Naive thymus-derived CD4-positive, alpha-beta T cell (primary cell): ENCODE measurements at places on chromosomes 13 and 19. TPM values are rescaled to one million over a fixed set of nuclear protein-coding genes. Genes with fewer than 3 reads are reported as not detected.

DNA sequence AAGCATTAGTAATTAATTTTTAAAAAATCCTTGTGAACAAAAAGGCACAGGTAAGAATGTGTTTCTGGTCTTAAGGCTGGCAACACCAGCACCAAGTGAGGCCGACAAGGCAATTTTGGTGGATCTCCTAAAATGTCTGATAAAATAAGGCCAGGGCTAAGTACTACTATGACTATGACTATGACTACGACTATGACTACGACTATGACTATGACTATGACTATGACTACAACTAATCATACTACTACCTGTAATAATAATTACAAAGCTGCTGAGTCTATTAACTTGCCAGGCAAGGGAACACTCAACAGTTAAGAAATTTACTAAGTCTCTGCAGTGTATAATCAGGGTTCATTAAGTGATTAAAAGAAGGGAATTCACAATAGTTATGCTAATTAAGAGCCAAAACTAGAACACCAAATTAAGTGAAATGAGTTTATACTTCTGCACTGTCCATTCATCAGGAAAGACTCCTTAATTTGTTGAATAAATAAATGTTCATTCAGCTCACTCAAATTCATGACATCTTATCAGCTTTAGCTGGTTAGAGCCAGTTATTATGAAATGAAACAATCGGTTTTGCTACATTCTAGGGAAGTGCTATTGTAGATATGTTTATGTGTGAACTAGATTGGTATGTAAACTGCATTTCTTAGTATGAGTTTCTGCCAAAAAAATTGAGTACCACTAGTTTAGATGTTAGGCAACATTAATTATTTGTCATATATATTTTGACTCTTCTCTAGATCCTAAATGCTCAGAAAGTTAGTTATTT lies 1626.2 kb upstream of the PCDH20 start:
- no peak for DNase-seq

The MIDN gene
- 3.6 TPM for polyA plus RNA-seq

DNA sequence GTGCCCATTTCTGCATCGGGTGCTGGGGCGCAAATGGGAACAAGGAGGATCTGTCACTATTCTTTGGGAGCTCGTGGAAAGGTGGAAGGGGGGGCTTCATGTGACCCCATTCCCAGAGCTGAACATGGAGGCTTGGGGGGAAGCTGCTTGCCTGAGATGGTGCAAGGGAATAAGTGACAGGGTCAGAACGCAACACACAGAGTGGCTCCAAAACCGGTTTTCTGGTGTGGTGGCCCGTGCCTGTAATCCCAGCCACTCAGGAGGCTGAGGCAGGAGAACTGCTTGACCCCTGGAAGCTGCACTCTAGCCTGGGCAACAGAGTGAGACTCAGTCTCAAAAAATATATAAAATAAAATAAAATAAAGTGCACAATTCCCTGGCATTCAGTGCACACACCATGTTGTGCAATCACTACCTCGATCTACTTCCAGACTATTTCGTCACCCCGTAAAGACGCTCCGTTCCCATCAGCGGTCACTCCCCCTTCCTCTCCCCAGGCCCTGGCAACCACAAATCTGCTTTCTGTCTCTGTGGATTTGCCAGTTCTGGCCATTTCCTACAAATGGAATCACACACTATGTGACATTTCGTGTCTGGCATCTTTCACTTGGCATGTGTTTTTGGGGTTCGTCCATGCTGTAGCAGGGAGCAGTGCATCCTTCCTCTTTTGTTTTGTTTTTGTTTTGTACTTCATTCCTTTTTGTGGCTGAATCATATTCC lies 18.2 kb upstream of the COMP start:
- no peak for DNase-seq

The CEACAM4 gene
- not detected for polyA plus RNA-seq

GRCh38 chr13:40341096-40341471 lies 325.4 kb downstream of the FOXO1 start:
- no peak for DNase-seq

The GNA15 gene
- not detected for polyA plus RNA-seq

DNA sequence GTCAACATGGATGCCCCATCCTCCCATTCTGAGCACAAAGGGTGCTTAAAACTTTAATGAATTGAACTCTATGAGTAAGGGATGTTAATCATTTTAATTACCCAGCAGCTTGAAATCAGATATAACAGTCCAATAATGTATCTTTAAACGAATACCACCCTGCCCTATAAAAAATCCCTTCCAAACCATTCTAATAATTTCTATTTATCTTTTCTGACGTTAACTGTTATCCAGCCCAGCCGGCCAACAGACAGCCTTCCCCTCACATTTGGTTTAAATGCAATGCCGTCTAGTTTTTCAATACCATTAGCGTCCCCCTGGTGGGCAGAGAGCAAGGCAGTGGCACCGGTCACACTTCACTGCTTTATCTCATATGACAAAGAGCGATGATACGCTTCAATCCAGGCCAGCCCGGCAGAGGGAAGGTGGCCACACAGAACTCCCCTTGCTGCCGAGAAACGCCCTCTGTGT lies 402.2 kb upstream of the ZNF507 start:
- DNase-seq: no peak

The FCAR gene
- polyA plus RNA-seq: not detected

The ZNF112 gene
- not detected for polyA plus RNA-seq

DNA sequence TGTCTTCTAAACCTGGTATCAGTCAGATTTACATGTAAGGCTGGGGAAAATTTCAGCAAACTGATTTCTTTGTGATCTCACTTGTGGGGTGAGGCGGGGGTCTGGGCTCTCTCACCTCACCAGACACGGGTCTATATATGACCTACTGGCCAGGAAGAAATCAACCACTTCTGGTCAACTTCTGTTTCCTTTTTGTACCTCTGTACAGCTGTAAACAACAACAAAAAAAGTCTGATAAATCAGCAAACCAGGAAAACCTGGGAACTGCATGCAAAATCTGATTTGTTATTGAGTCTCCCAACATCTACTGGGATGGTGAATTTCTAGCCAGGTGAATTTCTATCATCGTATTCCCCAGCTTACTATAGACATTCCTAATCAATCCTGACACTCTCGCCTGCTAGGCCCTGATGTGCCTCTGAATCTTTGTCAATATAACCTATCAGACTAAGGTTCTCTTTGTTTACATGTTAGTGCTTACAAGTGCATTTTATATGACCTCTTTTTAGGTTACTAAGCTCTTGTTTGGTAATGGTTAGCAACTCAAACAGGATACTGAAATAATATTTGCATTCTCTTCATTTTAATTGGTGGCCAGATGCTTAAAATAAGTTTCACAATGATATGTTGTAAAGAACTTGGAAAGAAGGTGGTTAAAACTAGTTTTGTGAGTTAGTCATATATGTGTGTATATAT lies 77.7 kb downstream of the LRRC63 start:
- no peak for DNase-seq

The UBE2L5 gene
- not detected for polyA plus RNA-seq

The SAFB2 gene
- 49.2 TPM for polyA plus RNA-seq

- no peak for DNase-seq
Observed at GRCh38 chr19:38352611-38353010, 17.0 kb downstream of the CATSPERG start.

GRCh38 chr13:66780814-66781213 lies 449.3 kb downstream of the PCDH9 start:
- DNase-seq: no peak

- no peak for DNase-seq
Observed at GRCh38 chr19:14161305-14161704, 24.9 kb upstream of the ASF1B start.
